ENCODE measurements at places on chromosomes 2 and 18.

GRCh38 chr18:38198956-38199355 lies 633.4 kb upstream of the CELF4 start:
- DNase-seq = no peak

DNA sequence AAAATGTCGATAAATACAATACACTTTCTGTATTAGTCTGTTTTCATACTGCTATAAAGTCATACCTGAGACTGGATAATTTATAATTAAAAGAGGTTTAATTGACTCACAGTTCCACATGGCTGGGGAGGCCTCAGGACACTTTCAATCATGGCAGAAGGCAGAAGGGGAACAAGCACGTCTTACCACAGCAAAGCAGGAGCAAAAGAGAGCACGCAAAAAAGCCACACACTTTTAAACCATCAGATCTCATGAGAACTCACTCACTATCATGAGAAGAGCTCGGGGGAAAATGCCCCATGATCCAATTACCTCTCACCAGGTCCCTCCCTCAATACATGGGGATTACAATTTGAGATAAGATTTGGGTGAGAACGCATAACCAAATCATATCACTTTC lies 256.7 kb downstream of the ANAPC1 start:
- DNase-seq = no peak

GRCh38 chr2:65999796-66000195 lies 435.1 kb upstream of the MEIS1 start:
- DNase-seq = no peak

DNA sequence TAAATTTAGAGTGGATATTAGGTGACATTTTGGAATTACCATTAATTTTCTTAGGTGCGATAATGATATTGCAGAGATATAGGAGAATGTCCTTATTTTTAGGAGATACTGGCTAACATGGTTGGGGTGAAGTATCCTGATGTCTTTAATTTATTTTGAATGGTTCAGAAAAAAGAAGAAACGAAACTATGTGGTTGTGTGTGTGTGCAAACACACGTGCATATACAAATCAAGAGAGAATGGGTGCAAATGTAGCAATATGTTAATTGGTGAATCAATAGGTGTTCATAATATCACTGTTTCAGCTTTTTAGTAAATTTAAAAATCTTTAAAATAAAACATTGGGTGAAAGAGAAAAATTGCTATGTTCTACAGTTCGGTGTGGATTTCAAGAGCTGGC lies 140.9 kb downstream of the DIS3L2 start:
- DNase-seq = no peak

- no peak for DNase-seq
Measured at GRCh38 chr2:33782395-33783230, 183.5 kb upstream of the FAM98A start.

DNA sequence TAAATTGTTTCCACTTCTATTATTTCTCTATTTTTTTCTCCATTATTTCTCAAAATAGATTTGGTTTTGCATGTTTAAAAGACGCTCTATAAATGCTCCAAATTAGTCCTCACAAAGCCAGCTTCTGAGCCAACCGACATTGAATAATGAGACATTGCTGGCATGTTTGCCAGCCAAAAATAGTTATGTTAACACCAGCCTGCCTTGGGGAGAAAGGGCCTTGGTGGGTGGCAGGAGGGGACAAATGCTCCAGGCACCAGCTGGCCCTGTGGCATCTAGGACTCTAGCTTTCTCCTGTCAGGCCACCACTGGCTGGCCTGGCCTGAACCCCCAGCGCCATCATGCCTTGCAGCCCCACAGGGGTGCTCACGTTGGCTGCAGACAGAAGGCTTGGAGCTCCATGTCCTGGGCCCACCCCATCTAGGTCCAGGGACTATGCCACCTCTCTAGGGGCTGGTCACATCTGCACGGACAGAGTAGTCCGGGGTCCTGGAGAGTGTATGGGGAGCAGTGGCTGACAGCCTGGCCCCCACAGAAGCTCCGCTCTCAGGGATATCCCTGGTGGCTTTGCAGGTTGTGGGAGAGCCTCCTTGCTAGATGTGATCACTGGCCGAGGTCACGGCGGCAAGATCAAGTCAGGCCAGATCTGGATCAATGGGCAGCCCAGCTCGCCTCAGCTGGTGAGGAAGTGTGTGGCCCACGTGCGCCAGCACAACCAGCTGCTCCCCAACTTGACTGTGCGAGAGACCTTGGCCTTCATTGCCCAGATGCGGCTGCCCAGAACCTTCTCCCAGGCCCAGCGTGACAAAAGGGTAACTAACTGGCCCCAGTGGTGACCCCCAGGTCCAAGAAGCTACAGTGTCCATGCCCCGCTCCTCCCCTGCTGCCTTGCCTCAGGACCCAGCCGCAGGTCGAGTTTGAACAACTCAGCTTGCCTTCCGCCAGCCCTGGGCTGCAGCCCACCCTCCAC lies 12.5 kb downstream of the ABCG8 start:
- no peak for DNase-seq

DNA sequence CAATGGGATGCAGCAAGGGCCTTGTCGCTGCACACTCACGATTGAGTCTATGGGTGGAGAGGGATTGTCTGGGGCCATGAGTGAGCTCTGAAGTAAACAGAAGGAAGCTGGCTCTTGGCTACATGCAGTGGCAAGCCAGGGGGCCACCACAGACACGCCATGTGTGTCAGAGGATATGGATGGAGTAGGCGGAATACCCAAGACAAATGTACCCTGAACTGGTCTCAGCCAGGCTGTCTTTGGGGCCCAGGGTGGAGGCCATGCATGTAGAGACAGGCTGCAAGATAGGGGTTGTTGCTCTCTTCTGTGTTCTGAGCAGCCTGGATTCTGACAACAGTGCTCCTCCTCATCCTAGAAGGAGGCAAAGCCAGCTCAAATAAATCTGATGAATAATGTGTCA lies 24.0 kb upstream of the ITGA6 start:
- DNase-seq = no peak

GRCh38 chr2:8036366-8036765 lies 645.5 kb upstream of the ID2 start:
- DNase-seq = no peak

DNA sequence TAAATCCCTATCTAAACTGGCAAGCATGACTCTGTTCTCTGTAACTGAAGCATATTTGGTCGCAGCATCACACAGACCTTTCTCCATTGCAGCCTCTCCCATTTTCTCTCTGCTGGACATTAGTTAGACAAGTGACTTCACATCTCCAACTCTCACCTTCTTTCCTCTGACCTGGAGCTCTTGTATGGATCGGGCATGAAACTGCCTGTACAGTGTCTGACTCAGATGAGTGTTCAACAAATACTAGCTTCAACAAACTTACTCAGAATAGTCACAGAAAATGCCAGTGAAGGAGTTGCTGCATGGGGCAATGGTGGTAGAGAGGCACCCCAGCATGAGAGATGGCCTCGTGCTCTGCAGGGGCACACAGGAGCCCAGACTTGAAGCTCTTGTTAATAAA lies 104.7 kb upstream of the COPS8 start:
- no peak for DNase-seq

DNA sequence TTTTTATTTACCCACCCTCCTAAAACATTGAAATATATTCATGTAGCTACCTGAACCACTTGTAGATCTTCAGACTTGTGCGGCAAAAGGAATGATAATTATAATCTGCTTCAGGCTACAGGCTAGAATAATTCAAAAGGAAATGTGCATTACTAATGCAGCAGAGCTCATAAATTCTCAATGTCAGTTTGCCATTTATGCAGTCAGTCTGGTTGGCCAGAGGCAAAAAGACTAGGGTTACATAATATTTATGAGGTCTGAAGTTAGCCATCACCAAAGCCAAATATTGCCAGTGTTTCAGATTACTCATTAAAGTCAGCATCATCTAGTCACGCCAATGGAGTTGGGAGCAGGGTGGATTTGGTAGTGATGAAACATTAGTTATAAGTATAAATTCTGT lies 38.9 kb downstream of the METAP1D start:
- no peak for DNase-seq

DNA sequence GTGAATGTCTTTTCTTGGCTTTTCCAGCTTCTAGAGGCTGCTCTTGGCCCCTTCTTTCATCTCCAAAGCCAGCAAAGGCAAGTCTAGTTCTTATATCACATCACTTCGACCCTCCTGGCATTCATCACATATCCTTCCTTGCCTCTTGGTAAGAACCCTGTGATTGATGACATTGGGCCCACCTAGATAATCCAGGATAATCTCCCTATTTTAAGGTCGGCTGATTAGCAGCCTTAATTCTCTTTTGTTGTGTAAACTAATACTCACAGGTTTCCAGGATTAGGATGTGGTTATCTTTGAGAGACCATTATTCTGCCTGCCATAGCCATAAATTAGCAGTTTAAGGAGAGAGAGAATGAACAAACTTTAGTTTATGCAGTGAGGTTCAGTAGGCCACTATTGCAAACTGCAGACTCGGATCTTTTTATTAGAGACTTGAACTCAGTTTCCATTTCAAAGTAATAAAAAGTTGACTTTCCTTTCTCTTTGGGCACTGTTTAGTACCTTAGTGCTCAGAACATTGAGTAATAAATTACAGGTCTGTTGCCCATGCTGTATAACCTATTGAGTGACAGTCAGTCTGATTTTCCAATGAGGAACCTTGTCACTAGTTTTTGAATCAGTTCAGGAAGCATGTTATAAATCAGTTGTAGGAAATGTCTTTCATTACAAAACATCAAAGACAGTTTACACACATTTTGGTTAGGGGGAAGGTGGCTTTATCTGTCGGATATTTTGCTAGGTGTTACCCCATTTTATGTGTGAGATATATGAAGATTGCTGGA lies 4.5 kb downstream of the NDUFV2 start:
- no peak for DNase-seq

DNA sequence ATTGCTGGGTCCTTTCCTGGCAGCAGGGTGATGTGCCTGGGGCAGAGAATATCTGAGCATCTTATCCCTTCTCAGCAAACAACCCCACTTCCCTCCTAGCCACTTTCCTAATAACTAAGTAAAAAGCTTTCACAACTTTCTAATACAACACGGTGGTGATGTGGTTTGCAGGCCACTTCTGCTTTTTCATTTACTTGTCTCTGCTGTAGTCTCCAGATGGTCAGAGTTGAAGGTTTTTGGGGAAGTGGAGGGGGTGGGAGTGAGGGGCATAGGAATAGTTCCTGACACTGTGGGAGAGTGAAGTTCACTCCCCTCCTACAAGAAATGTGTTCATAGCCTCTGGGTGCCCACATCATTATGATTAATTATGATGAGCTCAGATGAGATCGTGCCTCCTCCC lies 11.6 kb downstream of the OXER1 start:
- no peak for DNase-seq

DNA sequence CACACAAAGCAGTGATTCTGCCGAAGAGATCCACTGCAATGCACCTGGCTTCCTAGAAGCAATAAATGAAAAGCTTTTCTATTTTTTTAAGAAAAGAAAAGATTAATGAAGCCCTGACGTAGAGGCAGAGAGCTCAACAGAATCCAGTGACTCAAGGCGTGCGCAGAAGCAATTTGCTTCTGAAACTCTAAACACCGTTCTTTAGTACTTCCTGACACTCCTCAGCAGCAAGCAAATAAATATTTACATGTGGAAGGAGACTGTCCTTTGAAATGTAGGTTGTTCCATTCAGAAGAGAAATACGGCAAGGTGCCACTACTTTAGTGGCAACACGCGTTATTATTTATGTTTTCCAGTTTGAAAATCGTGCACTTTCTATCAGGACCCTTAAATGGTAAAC lies 126.2 kb upstream of the ZNF516 start:
- DNase-seq = no peak

GRCh38 chr2:148619560-148620195 lies 24.9 kb upstream of the EPC2 start:
- DNase-seq = no peak

- no peak for DNase-seq
Measured at GRCh38 chr2:134818321-134818720, 20.1 kb upstream of the ACMSD start.

GRCh38 chr2:50241282-50241681 lies 790.6 kb downstream of the NRXN1 start:
- no peak for DNase-seq

DNA sequence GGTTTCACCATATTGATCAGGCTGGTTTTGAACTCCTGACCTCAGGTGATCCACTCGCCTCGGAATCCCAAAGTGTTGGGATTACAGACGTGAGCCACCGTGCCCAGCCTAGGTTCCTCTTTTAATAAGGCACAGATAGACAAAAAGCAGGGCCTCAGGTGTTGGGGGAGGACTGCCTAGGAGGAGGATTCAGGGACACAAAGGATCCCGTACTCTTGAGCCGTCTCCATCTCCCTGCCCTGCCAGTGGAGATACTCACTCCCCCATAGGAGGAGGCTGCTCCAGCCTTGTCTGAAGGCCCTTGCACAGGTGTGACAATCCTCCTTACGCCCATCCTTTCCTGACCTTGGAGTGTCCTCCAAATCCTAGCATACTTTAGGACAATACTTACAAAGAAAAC lies 32.0 kb upstream of the TFCP2L1 start:
- no peak for DNase-seq

GRCh38 chr18:77131100-77131651 lies 1.4 kb downstream of the MBP start:
- no peak for DNase-seq

- DNase-seq = no peak
Measured at GRCh38 chr2:64760128-64760527, 106.4 kb upstream of the SERTAD2 start.

DNA sequence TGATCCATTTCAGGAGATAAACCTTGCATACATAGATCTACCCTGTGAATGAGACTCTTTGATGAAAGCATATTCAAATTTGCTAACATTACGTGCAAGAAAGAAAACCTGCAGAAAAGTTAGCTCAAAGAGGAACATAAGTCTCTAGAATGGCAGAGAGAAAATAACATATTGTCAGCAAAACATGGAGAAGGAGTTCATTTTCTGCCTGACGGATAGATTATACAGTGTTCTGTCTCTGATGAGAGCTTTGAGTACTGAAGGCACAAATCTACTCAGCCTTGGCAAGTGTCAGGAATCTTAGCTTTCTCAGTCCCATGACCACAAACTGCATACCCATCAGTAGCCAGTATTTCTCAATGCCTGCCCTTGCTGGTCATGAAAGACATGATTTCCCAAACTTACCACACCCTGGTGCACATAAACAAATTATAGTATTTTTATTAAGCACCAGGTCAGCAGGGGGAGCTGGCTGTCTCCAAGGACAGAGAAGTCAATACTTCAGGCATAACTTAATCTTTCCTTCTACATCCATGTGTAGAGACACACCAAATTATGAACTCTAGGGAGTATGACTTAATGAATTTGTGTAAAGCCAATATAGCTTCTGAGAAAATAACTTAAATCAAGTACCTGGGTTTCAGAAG lies 401.2 kb upstream of the SOX11 start:
- DNase-seq = no peak

DNA sequence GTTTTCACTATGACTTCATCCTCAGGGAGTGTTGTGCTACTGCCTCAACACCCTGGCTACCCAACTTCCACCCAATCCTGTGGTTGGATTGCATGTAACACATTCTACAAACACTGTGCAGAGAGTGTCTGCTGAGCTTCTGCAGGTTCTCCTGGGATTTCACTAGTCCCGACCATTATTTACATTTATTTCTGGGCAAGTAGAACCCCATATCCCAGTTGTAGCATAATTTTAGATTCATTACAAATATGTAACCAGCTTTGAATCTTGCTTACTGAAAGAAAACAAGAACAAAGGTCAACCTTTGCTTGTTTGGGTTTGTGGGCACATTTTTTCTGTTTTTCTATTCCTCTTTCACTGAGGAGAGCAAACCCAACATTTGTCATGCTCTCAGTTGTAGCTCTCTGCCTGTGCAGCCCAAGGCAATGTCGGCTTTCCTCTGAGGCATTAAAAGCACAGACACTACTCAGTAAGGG lies 2036.1 kb upstream of the LRRTM1 start:
- no peak for DNase-seq
